ENCODE measurements at places on chromosomes 6 and 20.

DNA sequence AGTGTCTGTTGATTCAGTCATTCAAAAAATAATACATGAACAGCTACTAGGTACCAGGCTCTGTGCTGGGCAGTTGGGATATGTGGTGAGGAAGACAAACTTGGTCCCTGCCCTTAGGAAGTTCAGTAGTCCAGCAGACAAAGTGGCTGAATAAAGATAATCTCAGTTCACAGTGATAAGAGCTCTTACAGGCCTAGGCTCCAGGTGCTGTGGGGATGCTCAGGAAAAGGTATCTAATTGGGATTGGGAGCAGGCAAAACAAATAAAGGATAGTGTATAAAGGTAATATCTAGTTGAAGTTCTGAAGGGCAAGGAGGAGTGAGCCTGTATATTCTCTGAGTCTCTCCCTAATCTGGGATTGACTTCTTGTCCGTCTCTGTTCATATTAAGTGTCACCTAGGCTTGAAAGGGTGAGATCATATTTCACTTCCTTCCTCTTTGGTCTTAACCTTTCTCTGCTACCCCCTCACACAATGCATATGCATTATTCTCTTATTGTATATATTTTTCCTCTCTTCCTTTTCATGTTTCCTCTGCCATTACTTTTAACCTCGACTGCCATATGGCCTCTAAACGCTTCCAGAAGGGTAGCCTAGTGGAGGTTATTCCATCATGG is 13.5 kb downstream of the PTPN1 start:
- DNase-seq = no peak

- DNase-seq = no peak
Observed at GRCh38 chr6:41487860-41488432, 58.2 kb upstream of the FOXP4 start.

GRCh38 chr20:59482351-59483187 is 121.8 kb upstream of the PHACTR3 start:
- no peak for DNase-seq

DNA sequence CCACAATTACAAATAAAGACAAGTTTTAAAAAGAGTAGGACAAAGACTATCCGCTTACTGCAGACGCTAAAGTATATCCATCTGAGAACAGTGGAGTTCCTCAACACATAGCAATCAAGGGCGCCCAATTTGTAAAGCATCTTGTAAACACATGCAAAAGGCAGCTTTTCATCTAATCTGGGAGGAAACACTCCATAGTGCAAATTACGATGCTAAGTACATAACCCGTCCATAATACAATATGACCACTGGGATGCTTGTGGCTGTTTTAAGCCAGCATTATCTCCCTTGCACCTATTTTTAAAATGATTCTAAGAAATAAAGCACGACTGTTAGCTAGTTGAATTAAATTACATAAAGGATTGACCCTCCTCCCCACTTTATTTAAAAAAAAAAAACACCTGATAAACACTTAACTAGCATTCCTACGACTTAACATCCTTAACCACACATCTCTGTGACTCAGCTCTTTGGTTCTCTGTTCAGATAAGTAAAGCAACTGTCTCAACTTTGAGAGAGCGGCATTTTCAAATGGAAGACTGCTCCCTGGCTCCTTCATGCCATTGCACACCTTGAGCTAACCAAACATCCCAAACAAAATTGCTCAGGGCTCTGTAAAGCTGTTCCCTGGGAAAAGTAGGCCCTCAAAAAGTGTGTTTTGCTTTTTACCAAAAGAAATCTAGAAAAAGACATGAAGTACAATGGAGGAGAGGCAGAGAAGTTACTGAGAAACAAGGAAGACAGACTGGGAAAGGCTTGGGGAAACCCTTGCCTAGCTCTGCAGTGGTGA is 14.2 kb downstream of the SLC22A23 start:
- no peak for DNase-seq
